IMR-90 (cell line): ENCODE measurements at places on chromosomes 7 and 10. TPM values are rescaled to one million over a fixed set of nuclear protein-coding genes. Genes with fewer than 3 reads are reported as not detected.

The PRPS1L1 gene
- not detected in 2 replicates for polyA plus RNA-seq

- no peaks in the 10 kb centered on the region for H3K36me3 ChIP-seq
- peaks cover 1% of the 10 kb centered on the region for H3K27me3 ChIP-seq
- no peak for DNase-seq
- no peak overlapping the region for H3K4me3 ChIP-seq
Measured at GRCh38 chr7:157111311-157111710, 27.4 kb upstream of the UBE3C start.

- no peak overlapping the region for H3K27ac ChIP-seq
- H3K4me3 ChIP-seq: no peak overlapping the region
- DNase-seq: no peak
- H3K27me3 ChIP-seq: peaks cover 43% of the 10 kb centered on the region
- no peaks in the 10 kb centered on the region; the same call in 1 of the 2 replicates for H3K4me1 ChIP-seq
Measured at GRCh38 chr7:23247603-23248335, 1.2 kb downstream of the GPNMB start.

DNA sequence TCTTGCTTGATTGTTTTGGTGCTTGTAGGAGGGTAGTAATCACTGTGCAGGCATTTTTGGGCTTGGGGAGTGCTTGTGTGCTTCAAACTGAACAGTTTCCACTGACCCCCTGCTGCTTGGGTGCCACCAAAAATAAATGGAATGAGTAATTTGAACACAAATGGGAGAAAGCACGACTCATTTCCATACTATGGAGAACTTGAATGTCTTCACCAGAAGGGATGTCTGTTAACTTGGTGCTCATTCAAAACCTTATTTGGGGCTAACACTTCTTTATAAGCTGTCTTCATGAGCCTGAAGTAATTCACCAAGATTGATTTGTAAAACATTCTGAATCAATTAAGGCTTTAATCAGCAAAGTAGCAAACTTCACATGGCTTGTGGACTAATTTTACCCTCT, 560.3 kb downstream of the SDK1 start:
- no peak overlapping the region for H3K4me3 ChIP-seq
- H3K27ac ChIP-seq: no peak overlapping the region
- H3K27me3 ChIP-seq: no peaks in the 10 kb centered on the region
- peaks cover 6% of the 10 kb centered on the region; the same call in 1 of the 2 replicates for H3K4me1 ChIP-seq

- no peak overlapping the region for H3K27ac ChIP-seq
- no peaks in the 10 kb centered on the region; the same call in 1 of the 2 replicates for H3K4me1 ChIP-seq
- no peak for DNase-seq
- no peaks in the 10 kb centered on the region for H3K36me3 ChIP-seq
Measured at GRCh38 chr7:78563191-78563590, 764.6 kb downstream of the PHTF2 start.

DNA sequence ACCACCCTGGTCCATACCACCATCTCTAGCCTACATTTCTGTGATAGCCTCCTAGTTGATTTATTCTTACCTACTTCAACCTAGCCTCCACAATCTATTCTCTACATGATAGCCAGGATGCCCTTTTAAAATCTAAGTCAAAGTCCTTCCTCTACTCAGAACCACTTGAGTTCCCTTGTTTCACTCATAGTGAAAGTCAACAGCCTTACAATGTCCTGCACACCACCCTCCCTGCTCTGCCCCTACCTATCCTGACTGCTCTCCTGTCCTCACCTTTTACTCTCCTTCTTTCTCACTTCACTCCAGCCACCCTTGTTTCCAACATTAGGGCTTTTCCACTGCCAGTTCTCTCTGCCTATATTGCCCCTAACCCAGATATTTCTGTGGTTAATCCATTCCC, 146.7 kb downstream of the GRM3 start:
- H3K27ac ChIP-seq: no peak overlapping the region
- DNase-seq: no peak
- no peaks in the 10 kb centered on the region for H3K36me3 ChIP-seq
- no peaks in the 10 kb centered on the region for H3K27me3 ChIP-seq
- no peak overlapping the region for H3K4me3 ChIP-seq

The SLC16A12 gene
- polyA plus RNA-seq: 1.0 and 1.4 TPM in 2 replicates
